ENCODE measurements at places on chromosomes 16 and 17.

DNA sequence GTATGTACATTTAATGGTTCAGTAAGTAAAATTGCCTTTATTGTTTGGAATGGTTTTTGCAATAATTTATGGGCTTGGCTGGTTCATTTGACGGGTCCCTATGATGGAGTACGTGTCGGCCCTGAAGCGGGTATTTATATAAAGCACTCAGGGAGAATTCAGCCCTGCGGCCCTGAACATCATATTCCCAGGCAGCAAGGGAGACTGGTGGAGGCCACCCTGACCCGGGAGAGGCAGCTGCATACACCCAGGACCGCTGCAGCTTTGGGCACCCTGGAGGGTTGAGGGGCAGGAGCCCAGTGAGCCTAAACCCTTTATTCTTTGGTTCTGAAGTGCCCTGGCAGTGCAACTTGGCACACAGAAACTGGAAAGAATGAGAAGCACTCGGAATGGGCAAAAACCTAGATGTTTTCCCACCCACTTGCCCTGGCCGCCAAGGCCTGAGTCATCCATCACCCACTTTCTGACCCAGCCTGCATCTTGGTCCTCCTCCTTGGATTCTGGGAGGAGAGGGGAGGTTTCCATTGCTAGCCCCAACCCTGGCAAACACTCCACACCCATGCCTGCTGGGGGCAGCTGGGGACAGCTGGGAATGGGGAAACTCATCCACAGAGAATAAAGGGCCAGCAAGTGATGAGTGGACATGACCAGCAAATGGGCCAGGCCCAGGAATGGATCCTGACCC is 162.2 kb upstream of the TNRC6C start:
- no peak for DNase-seq

DNA sequence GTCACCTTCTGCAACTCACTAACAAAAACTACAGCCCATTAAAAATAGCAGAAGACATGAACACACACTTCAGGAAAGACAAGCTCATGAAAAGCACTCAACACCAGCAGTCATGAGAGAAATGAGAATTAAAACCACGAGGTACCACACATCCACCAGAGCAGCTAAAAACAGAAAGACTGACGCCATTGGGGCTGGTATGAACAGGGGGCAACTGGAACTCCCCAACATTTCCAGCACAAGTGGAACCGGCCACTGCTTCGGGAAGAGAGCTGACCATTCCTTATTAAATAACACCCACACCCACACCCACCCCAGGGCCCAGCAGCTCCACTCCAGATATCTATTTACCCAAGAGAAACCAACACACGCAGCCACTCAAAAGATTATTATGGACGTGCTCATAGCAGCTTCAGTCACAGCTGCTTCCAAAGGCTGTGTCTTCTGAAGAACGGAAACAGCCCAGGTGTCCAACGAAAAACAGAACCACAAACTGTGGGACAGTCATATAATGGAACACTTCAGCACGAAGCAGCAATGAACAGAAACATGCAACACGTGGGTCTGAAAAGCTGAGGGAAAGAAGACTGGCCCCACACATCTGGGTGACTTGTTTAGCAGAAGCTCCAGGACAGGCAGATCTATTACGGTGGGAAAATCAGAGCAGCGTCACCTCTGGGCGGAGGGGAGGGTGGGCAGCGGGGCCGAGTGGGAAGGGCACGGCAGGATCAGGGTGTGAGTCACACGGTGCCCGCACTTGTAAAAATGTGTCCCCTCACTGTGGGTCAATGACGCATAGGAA is 41.1 kb downstream of the KLHDC4 start:
- DNase-seq = no peak

DNA sequence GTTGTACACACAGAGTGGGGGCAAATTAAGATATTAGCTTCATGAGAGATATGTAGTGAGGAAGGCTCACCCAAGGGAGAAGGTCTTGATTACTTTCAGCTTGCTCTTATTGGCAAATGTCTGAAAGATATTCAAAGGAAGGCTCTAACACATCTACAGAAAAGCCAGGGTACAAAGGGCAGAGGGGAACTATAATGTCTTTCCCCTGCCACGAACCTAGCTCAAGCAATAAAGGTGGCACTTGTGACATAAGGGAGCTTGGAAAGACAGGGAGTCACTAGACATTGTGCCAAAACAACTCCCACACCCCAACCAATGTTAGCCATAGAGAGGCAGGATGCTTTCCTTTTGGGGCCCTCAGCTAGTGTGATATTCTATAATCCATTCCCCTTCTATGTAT is 52.2 kb upstream of the SOX9 start:
- DNase-seq = no peak

- no peak for DNase-seq
These were observed 7.8 kb downstream of the SYCE1L start for GRCh38 chr16:77207030-77207429.

DNA sequence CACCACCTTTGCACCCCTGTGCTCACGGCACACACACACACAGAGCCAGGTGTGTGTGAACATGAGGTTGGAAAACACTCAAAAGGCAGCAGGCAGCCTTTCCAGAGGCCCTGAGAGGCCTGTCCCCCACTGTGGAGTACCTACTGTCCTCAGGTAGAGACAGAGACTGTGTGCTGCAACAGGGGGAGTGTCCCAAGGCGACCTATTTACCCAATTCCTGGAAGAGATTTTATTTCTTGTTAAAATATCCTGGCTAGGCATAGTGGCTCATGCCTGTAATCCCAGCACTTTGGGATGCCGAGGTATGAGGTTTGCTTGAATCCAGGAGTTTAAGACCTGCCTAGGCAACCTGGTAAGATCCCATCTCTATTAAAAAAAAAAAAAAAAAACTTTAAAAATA is 108.5 kb downstream of the COPRS start:
- DNase-seq = no peak

DNA sequence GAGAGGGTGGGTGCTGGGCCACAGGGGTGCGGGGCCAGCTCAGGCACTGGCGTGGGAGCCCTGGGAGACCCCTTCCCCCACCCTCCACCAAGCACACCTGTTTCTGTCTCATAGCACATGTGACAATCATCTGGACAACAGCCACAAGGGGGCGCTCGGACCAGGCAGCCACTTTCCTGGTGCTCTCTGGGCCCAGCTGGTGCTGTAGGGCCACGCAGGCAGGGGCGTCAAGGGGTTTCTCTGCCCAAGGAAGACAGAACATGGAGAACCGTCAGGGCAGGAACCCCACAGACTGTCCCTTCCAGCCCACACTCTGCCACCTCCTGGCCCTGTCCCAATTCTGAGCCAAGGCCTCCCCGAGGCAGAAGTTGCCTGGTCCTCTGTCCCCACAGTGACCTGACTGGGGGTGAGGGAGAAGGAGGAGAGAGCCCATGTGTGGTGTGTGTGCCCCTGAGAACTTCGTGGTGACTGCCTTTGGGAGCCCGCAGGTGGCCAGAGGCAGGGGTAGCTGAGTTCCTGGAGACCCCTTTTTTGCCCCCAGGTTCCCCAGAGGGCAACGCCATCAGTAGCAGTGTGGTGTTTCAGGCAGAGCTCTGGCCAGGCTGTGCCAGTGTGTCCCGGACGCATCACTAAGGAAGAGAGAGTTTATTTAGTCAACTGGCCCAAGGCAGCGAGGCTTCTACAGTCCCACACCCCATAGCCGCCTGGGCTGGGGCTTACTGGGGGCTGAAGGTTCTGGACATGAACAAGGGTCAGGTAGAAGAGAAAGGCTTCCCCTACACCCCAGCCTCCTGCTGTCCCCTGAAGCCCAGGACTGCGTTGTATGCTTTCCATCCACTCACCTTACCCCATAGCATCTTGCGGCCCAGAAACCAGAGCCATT is 3.1 kb upstream of the SETD6 start:
- DNase-seq = no peak

All from cortex of kidney (tissue), 1 donor.